Small intestine (tissue), 16 donors: ENCODE measurements at places on chromosomes 3 and 15. TPM values are rescaled to one million over a fixed set of nuclear protein-coding genes. Genes with fewer than 3 reads are reported as not detected.
A peak's percentile ranks its signal among the peaks of the same experiment; 100 is the strongest.

DNA sequence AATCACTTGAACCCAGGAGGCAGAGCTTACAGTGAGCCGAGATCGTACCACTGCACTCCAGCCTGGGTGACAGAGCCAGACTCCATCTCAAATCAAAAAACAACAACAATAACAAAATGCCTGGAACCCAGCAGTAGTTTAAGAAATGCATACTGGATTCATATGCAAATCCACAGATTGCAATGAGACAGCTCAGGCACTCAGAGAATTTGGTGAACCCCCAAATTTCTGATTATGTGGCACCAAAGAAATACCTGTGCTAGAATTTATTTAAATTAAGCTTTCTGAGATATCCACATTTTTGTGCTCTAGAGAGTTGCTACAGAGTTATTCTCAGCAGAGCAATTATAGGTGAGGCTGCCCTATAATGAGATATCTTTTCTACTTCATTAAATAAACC, 29.7 kb downstream of the SPATA16 start:
- DNase-seq, result no peak

The SLC9C1 gene
- polyA plus RNA-seq, result not detected

The KLHL6 gene
- 2.0 TPM for polyA plus RNA-seq

The GOLGA6D gene
- not detected for polyA plus RNA-seq

DNA sequence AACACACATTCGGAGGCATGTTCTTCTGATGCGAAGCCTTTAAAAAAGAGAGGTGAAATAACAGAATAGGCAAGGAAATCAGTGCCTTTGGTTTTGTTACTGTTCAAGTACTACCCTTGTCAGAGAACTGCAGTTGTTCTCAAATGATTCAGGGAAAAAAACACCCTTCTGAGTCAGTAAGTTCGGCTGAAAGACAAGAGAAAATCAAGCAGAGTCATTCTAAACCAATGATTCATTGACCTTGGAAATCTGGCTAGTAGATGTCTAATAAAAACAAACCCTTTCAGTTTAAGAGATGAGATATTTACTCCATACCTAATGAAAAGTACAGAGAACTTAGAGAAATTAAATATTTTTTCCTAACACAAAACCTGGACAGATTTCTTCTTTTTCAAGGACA, 72.7 kb upstream of the ABI3BP start:
- DNase-seq, result peak; percentile 11

- no peak for DNase-seq
Measured at GRCh38 chr3:72334681-72335457, 513.4 kb downstream of the SHQ1 start.

DNA sequence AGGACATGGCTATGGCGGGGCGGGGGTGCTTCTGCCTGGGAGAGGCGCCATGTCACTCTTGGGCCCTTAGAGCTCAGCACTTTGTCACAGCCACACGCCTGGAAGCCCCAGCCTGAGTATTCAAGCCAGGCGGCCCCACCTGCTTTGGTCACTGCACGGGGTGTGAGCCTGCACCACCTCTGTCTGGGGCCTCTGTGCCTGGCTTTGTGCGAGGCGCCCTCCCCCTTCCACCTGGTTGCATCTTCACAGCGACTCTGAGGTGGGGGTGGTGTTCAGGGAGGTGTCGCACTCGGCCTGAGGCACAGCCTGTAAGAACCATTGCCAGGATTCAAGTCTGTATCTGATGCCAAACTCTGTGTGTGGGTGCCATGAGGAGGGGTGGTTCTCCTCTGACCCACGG, 24.1 kb downstream of the ACAD9 start:
- no peak for DNase-seq

GRCh38 chr3:4355401-4356219, 52.4 kb downstream of the SETMAR start:
- DNase-seq, result peak; percentile 81

The DOCK3 gene
- polyA plus RNA-seq, result 0.13 TPM

DNA sequence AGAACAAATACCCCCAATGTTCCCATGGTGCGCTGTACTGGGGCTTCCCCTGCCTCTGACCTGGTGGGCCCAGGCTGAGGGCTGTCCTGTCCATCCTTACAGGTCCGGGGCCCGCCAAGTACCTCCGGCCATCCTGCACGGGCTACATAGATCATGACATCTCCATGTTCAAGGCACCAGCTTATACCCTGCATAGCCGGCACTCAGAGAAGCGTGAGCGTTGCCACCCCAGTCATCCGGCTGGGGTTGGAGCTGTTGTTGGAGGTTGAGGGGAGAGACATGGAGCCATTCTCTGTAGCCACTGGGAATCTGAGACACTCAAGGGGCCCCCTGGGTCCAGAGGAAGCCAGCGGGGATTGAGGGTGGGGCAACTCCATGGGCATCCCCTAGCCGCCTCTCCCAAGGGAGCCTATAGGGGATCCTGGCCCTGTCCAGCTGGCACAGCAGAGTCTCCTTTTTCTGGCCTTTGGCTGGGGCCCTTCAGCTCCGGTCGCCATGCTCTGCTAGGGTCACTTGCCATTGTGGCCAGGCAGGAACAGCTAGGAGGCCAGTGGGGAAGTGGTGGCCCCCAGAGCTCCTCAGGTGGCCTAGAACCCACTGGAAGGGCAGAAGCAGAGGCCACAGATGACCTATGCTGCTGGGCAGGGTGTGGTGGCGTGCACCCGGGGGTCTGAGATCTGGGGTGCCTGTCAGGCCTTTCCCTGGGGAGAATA, 12.5 kb upstream of the CSPG4 start:
- DNase-seq, result no peak

DNA sequence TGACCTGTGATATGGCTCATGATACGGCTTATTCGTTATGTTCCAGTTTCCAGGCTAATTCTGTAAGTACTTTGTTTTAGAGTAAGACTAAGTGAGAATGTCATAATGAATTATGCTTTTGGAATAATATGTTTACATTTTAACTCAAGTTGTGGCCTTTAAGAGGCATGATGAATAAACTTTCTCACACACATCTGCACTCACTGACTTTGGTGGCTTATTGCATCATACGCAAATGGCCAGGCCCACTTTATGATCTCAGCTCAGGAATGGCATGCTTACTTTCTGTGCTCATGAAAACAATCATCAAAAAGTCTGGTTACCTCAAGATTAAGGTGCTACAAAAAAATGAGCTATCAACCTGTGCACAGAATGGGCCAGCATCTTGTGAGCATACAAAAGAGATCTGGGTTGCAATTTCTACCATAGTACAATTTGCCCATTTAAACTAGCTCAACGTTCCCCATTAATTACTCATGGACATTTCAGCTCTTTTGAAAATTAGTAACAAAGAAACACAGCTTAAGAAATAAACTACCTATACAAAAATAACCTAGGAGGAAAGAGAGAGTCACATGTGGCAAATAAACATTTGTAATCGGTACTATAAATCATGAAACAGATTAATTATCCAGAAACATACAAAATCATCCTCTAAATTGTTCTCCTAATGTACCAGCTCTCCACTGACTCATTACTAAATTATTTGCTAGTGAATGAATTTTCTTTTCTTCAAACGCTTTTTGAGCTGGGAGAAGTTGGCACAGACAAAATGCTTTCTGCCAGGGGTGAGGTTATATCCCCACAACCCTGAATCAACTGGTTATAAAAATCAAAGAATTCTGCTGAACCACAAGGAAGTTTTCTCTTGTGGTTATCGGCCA, 439.0 kb upstream of the ADAMTS9 start:
- no peak for DNase-seq

The FBXL22 gene
- polyA plus RNA-seq, result 2.1 TPM

DNA sequence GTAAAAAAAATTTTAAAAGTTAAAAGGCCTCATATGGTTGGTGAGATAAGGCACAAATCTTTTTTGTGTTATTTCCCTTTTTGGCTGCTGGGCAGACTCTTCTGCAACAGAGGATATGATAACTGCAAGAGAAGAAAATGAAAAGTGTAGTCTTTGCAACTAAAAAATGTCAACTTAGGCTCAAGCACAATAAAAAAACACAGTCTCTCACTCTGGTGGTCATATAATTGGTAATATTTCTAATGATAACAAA, 15.4 kb downstream of the COMMD2 start:
- no peak for DNase-seq

- peak; percentile 54 for DNase-seq
Measured at GRCh38 chr3:138944929-138945708, 1.8 kb downstream of the FOXL2 start.

DNA sequence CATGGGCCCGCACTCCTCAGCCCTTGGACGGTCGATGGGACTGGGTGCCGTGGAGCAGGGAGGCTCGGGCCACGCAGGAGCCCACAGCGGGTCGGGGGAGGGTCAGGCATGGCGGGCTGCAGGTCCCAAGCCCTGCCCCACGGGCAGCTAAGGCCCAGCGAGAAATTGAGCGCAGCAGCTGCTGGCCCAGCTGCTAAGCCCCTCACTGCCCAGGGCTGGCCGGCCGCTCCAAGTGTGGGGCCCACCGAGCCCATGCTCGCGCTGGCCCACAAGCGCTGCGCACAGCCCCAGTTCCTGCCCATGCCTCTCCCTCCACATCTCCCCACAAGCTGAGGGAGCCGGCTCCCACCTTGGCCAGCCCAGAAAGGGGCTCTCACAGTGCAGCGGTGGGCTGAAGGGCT, 259.4 kb downstream of the VGLL3 start:
- DNase-seq, result no peak
